ENCODE measurements at places on chromosomes 11 and 22.

GRCh38 chr22:22752556-22753477 is 108.4 kb downstream of the GGTLC2 start:
- H3K27me3 ChIP-seq: no peaks in the 10 kb centered on the region
- peaks cover 3% of the 10 kb centered on the region for H3K4me1 ChIP-seq
- no peaks in the 10 kb centered on the region for H3K36me3 ChIP-seq
- no peak overlapping the region for H3K4me3 ChIP-seq

- no peak for DNase-seq
- H3K36me3 ChIP-seq: no peaks in the 10 kb centered on the region
- no peaks in the 10 kb centered on the region for H3K27me3 ChIP-seq
- no peaks in the 10 kb centered on the region for H3K4me1 ChIP-seq
- H3K4me3 ChIP-seq: no peak overlapping the region
Measured at GRCh38 chr11:79931692-79932091, 490.9 kb upstream of the TENM4 start.

GRCh38 chr11:8800520-8801110 is 110.4 kb upstream of the AKIP1 start:
- H3K27ac ChIP-seq: no peak overlapping the region
- H3K4me1 ChIP-seq: no peaks in the 10 kb centered on the region
- H3K36me3 ChIP-seq: no peaks in the 10 kb centered on the region
- no peak for DNase-seq

GRCh38 chr11:6629892-6630631 is 10.8 kb upstream of the TPP1 start:
- H3K4me1 ChIP-seq: peaks cover 10% of the 10 kb centered on the region
- no peak overlapping the region for H3K27ac ChIP-seq
- H3K36me3 ChIP-seq: peaks cover 8% of the 10 kb centered on the region
- no peak for DNase-seq
- H3K27me3 ChIP-seq: no peaks in the 10 kb centered on the region

GRCh38 chr11:113167599-113167998 is 146.8 kb upstream of the TTC12 start:
- H3K27ac ChIP-seq: no peak overlapping the region
- no peak overlapping the region for H3K4me3 ChIP-seq
- H3K4me1 ChIP-seq: no peaks in the 10 kb centered on the region
- no peaks in the 10 kb centered on the region for H3K36me3 ChIP-seq

DNA sequence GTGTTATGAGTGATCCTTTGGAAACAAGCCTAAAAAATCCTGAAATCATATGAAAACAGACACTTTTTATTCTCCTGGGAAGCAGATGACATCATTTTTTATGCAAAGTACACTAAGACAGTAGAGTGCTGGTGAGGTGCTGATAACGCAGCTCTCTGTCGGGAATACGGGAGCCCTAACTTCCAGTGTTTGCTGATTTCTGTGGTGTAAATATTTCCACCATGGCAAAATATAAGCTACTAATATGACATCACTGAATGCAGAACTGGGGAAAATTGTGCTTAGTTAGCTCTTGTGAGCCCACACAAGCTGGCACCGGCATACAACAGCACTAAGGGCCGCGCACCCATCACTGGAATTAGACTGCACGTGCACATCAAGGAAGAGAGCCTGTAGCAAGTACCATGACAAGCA is 82.6 kb downstream of the FAM76B start:
- no peak overlapping the region for H3K4me3 ChIP-seq
- H3K36me3 ChIP-seq: no peaks in the 10 kb centered on the region
- H3K27me3 ChIP-seq: no peaks in the 10 kb centered on the region
- no peak for DNase-seq

- peak within 1 kb of the TSS; percentile 3 for H3K4me3 ChIP-seq
- H3K4me1 ChIP-seq: peaks cover 6% of the 10 kb centered on the region
- peak within 1 kb of the TSS; percentile 60 for H3K27ac ChIP-seq
- H3K27me3 ChIP-seq: no peaks in the 10 kb centered on the region
- no peak for DNase-seq
Measured at GRCh38 chr11:60455531-60456042, at the start of gene MS4A1. MS4A1 (plus strand) TSS chr11:60455847; CDS start chr11:60462375, 6,528 bp downstream.

DNA sequence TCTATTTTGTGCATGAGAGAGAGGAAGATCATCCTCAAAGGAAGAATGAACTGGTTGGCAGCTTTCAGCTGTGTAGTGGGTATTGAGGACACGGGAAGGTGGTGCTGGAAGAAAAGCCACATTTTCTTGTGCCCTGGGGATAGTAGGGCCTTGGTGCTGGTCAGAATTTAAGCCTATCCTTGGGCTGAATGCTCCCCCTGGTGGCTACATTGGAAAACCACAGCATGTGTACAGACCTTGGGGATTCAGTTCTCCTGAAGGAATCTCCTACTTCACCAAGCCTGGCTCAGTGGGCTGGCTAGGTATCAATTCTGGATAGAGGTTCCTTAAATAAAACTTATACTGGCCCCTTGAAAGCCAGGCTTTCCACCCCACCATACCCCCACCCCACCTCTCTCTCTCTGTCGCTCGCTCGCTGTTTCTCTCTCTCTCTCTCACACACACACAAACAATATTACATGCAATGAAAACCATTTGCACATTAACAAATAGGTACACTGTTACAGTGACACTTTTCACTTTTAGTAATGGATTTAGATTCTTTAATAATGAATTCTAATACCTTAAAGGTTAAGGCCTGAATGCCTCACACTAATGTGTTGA is 2.8 kb upstream of the OR51M1 start:
- H3K36me3 ChIP-seq: no peaks in the 10 kb centered on the region
- no peak overlapping the region for H3K27ac ChIP-seq
- H3K27me3 ChIP-seq: no peaks in the 10 kb centered on the region
- DNase-seq: no peak
- no peak overlapping the region for H3K4me3 ChIP-seq

GRCh38 chr22:37887584-37888378 is 18.3 kb upstream of the MICALL1 start:
- no peak overlapping the region for H3K27ac ChIP-seq
- H3K4me1 ChIP-seq: no peaks in the 10 kb centered on the region
- no peaks in the 10 kb centered on the region for H3K27me3 ChIP-seq
- no peak for DNase-seq
- H3K36me3 ChIP-seq: peaks cover 19% of the 10 kb centered on the region
- H3K4me3 ChIP-seq: no peak overlapping the region

DNA sequence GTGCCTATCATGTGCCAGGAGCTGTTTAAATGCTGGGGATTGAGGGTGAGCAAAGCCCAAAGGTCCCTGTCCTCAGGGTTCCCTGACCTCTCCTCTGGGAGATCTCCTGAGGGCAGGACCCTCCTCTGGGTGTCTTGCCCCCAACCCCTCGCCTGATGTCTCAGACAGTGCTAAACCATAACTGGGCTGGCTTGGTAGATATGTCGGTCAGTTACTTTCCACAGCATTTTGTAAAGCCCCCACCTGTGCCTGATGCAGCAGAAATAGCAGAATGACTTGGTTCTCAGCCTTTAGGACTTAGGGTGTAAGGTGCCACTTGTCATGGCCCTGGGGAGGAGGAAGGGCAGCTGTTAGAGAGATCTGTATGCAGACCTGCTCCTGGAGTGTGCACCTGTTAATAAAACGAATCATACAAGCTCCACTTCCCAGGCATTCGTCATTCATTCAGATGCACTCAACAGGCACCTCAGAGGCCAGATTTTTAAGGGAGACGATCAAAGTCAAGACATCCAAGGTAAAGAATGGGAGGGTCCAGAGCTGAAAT is 88.1 kb downstream of the TP53I11 start:
- H3K4me1 ChIP-seq: no peaks in the 10 kb centered on the region
- no peak for DNase-seq
- H3K4me3 ChIP-seq: no peak overlapping the region
- no peak overlapping the region for H3K27ac ChIP-seq

All from T-cell (primary cell).